ENCODE measurements at places on chromosomes 3 and 15. TPM values are rescaled to one million over a fixed set of nuclear protein-coding genes. Genes with fewer than 3 reads are reported as not detected.

Gene PLSCR2
- not detected for total RNA-seq

- H3K27ac ChIP-seq, result no peak overlapping the region
- DNase-seq, result no peak
- no peak overlapping the region for H3K4me3 ChIP-seq
- no peaks in the 10 kb centered on the region for H3K36me3 ChIP-seq
These were observed 12.5 kb upstream of the PLA2G4E start for GRCh38 chr15:42033214-42033873.

Gene IGSF11
- total RNA-seq, result 3.0 TPM

Gene EIF1B
- 5.3 TPM for total RNA-seq

GRCh38 chr3:29493109-29493508 is 212.2 kb downstream of the RBMS3 start:
- no peaks in the 10 kb centered on the region for H3K4me1 ChIP-seq
- no peaks in the 10 kb centered on the region for H3K36me3 ChIP-seq
- no peaks in the 10 kb centered on the region for H3K27me3 ChIP-seq

Gene NEK4
- 73.2 TPM for total RNA-seq

DNA sequence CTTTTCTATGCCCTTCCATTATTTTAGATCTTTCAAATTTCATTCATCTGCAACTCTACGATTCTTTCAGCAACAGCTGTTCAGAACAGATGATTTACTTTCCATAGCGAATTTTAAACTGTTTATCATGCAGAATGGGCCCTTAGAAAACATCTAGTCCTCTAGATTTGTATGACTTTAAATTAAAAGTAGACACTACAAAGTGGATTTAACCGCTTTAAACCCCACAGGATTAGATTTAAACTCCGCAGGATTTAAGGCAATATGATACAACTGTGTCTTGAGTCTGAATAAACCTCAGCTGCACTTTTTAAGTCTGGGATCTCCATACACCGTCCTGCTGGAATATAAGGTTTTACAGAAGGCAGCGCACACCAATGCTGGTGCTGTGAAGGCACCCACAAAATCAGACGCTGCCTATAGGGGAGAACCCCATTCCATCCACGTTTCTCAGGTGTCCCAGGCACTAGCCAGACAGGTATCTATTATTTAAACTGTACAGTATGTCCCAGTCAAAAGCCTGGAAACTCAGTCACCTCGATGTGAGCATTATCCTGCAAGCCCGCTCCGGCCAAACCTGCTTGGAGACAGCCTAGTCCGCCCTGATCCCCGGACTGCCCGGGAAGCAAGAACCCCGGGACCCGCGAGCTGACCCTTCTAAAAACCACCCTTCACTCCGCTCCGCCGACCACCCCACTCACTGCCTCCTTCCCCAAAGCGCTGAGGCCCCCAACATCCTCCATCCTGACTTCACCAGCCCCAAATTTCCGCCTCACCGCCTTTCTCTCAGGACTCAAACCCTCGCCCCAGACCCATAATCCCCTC is 768 bp downstream of the ANO10 start:
- H3K36me3 ChIP-seq, result no peaks in the 10 kb centered on the region
- peaks cover 16% of the 10 kb centered on the region for H3K4me1 ChIP-seq
- peak overlapping the region; percentile 98 for H3K4me3 ChIP-seq
- DNase-seq, result peak; percentile 35

- H3K4me3 ChIP-seq, result no peak overlapping the region
- H3K27me3 ChIP-seq, result no peaks in the 10 kb centered on the region
- no peaks in the 10 kb centered on the region for H3K36me3 ChIP-seq
- DNase-seq, result peak; percentile 54
- H3K4me1 ChIP-seq, result peaks cover 11% of the 10 kb centered on the region
- H3K27ac ChIP-seq, result peak overlapping the region; percentile 40
These were observed 70.7 kb downstream of the SLC12A8 start for GRCh38 chr3:125141596-125142419.

GRCh38 chr3:125140818-125141595 is 71.5 kb downstream of the SLC12A8 start:
- no peak for DNase-seq
- peaks cover 11% of the 10 kb centered on the region for H3K4me1 ChIP-seq
- H3K27me3 ChIP-seq, result no peaks in the 10 kb centered on the region
- H3K4me3 ChIP-seq, result no peak overlapping the region
- no peak overlapping the region for H3K27ac ChIP-seq
- H3K36me3 ChIP-seq, result no peaks in the 10 kb centered on the region

DNA sequence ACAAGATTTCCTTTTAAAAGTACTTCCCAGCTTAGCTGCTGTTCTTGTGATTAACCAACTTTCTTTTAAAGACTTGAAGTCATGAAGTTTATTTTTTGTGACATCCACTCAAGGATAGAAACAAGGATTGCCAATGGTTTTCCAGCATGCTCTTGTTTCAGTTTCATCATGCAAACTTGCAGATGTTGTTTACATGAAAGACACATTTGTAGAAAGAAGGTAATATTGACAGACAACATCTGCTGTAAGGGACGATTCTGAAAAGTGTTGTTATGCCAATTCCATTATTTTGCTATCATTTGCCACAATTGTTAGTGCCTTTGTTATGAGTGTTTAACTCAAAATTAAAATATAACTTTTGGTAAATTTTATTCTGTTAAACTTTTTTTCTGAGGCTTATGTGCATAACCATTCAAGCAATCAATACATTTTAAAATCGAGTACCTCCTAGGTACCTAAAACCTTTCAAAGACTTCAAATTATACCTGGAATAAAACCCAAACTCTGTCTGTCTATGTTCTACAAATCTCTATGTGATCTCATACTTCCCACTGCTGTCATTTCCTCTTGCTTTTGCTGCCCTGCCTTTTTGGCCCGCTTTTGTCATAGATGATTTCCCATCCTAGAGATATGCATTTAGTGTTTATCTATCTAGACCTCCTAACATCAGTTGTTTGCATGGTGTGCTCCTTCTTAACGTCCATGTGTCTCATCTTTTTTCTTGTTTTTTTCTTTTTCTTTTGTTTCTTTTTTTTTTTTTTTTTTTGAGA is 630.4 kb downstream of the NR2F2 start:
- no peaks in the 10 kb centered on the region for H3K27me3 ChIP-seq
- H3K27ac ChIP-seq, result no peak overlapping the region
- DNase-seq, result no peak
- no peaks in the 10 kb centered on the region for H3K4me1 ChIP-seq

Gene DUOXA1
- total RNA-seq, result not detected

Gene SLC28A2
- total RNA-seq, result not detected

GRCh38 chr15:29736744-29737020 is 85.6 kb downstream of the TJP1 start:
- peaks cover 16% of the 10 kb centered on the region for H3K36me3 ChIP-seq
- no peaks in the 10 kb centered on the region for H3K27me3 ChIP-seq
- peaks cover 20% of the 10 kb centered on the region for H3K4me1 ChIP-seq
- H3K4me3 ChIP-seq, result no peak overlapping the region

Gene UROC1
- not detected for total RNA-seq

GRCh38 chr15:31102039-31102321 is 455 bp upstream of the TRPM1 start:
- H3K27ac ChIP-seq, result no peak overlapping the region
- no peak overlapping the region for H3K4me3 ChIP-seq
- H3K4me1 ChIP-seq, result peaks cover 22% of the 10 kb centered on the region
- H3K27me3 ChIP-seq, result no peaks in the 10 kb centered on the region

GRCh38 chr3:57983734-57984518 is 24.3 kb upstream of the FLNB start:
- no peaks in the 10 kb centered on the region for H3K36me3 ChIP-seq
- H3K27me3 ChIP-seq, result no peaks in the 10 kb centered on the region
- H3K4me1 ChIP-seq, result no peaks in the 10 kb centered on the region
- DNase-seq, result peak; percentile 24
- no peak overlapping the region for H3K27ac ChIP-seq
- no peak overlapping the region for H3K4me3 ChIP-seq

- DNase-seq, result peak; percentile 33
- H3K27me3 ChIP-seq, result no peaks in the 10 kb centered on the region
- no peak overlapping the region for H3K4me3 ChIP-seq
- no peak overlapping the region for H3K27ac ChIP-seq
- peaks cover 40% of the 10 kb centered on the region for H3K4me1 ChIP-seq
- no peaks in the 10 kb centered on the region for H3K36me3 ChIP-seq
These were observed 1.8 kb downstream of the FOXL2 start for GRCh38 chr3:138944929-138945708.

GRCh38 chr15:91263632-91264531 is 163.8 kb downstream of the SV2B start:
- DNase-seq, result no peak
- H3K4me1 ChIP-seq, result no peaks in the 10 kb centered on the region
- no peak overlapping the region for H3K27ac ChIP-seq
- no peaks in the 10 kb centered on the region for H3K27me3 ChIP-seq

Gene NFKBIZ
- 92.3 TPM for total RNA-seq

Measured in body of pancreas (tissue), 4 donors.